Spleen (tissue), 13 donors: ENCODE measurements at places on chromosomes 7 and 10.

- no peak for DNase-seq
Observed at GRCh38 chr10:24219963-24220362, 11.0 kb downstream of the KIAA1217 start.

- peak; percentile 52 for DNase-seq
Observed at GRCh38 chr7:47371317-47371716, 210.6 kb downstream of the TNS3 start.

DNA sequence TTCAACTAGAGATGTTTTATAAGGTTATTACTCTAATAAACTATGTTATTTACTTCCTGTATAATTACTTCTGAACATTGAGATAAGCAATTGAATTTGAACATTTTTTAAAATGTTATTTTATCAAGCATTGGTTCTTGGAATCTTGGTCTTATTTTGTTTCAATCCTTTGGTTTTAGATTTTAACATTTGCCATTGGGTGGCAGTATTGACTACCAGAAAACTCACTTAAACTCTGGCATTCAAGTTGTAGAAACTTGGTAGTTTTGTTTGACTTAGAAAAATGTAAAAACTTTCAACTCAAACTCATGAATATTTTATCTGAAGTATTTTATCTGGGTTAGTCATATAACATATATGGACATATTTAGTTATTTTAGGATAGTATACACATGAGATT, 48.1 kb downstream of the ATRNL1 start:
- no peak for DNase-seq

DNA sequence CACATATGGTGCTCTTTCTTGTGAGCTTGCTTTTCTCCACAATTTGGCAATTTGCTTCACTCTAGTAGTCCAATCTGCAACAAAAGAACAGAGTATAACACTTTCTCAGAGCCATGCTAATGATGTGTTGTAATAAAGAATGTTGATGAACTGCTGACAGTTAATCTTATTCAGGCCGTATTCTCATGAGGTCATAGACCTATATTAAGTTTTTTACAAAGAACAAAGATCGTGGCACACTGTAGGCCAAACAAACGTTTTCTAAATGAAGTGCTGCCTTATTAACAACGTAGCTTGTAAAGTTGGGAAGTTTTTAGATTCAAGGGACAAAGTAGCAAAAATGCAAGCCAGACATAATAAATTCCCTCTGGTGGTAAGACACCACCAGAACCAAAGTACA, 160.1 kb downstream of the GALNT11 start:
- no peak for DNase-seq

GRCh38 chr7:50793120-50793946, 10.6 kb upstream of the GRB10 start:
- DNase-seq, result peak; percentile 90

DNA sequence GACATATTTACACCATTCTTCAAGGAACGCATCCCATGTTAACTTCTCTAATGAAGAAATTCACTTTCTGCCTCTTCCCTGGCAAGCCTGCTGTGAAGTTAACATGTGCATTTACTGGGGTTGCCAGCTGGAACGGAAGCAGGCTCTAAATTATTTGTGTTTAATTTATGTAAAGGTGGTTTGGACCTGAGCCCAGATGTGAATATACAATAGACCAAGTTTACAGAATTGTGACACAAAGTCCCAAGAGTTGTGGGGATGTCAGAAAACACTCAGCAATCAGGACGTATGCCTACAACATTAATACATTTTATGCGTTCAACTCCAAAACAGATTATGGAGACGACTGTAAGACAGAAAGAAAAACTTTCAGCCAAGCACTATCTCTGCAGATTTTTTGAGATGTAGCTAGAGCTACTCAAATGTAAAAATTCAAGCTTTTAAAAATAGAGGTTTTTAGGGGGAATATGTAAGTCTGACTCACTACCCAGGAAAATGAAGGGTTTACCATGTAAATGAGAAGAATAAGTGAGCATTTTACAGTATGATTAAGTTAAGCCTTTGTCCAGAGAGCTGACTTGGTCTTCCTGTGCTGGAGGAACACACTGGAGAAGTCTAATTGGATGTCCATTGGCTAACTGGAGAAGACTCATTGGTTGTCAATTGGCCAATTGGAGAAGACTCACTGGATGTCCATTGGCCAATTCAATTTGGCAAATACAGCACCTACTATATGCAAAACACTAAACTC, 19.5 kb downstream of the NRP1 start:
- no peak for DNase-seq

GRCh38 chr7:140260352-140261104, 83.7 kb upstream of the KDM7A start:
- no peak for DNase-seq

GRCh38 chr7:55484834-55485233, 87.5 kb downstream of the VOPP1 start:
- DNase-seq, result no peak

DNA sequence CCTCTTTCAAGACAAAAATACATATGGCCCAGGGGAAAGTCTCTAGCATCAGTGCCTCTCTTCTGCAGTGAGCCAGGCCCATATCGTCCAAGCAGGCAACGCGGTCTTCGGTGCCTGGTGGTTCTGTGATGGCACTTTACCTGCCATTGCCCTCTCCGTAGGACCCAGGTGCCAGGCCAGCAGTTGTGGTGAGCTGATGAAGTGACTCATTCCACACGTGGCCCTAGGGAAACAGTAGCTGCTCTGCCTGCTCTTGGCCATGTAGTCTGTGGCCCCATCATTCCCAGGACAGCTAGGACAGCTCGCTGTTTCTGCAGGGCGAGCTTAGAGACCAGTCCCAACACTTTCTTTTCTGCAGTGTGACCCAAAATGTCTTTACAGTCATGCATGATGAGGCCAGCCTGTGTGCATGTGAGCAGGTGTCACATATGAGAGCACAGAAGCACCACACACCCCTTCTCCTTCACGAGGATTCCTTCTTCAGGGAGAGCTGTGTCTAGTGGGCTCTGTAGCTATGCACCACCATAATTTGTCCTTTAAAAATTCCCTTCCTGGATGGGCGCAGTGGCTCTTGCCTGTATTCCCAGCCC, 39.0 kb downstream of the SVIL start:
- no peak for DNase-seq

DNA sequence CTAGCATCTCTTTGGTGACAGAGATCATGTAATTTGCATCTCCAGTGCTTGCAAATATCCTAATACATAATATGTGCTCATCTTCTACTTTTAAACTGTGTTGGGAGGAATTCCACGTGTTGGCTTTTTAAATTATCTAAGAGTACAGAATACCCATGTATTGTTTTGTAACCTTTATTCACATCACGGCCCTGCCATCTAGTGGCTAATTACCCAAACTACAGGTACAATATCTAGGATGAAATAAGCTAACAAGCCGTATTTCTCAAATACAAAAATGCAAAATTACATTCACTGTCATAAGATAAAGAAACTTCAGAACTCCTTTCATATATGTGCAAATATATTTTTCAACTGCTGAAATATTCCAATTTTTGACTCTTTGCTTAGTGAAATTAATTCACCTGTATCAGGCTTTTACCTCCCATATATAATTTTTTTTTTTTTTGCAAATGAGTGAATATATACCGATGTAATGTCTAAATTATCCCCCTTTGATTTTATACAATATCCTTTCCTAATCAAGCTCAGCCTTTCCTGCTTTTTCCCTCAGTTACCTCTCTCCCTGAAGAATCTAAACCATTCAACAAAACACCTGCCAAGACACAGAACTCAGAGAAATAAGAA, 30.3 kb upstream of the LSM8 start:
- DNase-seq, result no peak

DNA sequence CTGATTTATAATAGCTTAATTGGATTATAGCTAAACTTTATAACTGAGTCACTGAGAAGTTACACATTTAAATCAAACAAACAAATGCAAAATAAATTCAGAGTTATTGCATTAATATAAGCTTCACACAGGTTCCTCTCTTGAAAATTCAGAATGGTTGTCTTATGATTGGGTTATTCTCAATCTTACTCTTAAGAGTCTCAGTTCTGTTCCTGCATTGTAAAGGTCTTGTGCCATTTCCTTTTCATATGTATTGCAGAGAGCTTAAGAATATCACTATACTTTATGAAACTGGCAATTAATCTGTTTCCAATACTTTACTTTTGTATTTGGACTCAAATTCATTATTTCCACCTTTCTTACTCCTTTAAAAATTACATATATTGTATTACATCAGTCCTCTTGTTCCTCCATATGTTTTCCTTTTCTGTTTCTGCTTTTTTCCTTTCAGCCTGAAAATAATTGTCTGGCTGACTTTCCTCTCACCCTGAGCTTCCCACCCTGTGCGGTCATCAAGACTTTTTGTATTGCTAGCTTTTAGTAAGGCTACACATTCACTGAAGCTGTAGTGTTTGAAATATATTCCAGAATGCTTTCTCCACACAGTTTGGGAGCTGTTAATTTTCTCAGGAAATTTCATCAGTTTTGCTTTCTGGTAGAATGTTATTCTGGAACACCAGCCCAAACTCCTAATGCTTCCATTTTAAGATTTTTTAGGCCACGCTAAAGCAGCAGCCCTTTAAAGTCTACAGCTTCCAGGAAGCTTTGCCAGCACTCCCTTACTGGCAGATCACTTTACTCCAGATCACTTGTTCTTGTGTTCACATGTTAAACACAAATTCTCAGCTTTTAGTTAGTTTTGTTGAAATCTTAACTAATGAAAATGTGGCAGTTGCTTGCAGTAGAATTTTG, 139.4 kb downstream of the KCND2 start:
- DNase-seq, result no peak

GRCh38 chr7:7693881-7694280, 24.5 kb downstream of the RPA3 start:
- DNase-seq, result no peak

GRCh38 chr10:66888237-66888636, 37.6 kb upstream of the LRRTM3 start:
- no peak for DNase-seq

DNA sequence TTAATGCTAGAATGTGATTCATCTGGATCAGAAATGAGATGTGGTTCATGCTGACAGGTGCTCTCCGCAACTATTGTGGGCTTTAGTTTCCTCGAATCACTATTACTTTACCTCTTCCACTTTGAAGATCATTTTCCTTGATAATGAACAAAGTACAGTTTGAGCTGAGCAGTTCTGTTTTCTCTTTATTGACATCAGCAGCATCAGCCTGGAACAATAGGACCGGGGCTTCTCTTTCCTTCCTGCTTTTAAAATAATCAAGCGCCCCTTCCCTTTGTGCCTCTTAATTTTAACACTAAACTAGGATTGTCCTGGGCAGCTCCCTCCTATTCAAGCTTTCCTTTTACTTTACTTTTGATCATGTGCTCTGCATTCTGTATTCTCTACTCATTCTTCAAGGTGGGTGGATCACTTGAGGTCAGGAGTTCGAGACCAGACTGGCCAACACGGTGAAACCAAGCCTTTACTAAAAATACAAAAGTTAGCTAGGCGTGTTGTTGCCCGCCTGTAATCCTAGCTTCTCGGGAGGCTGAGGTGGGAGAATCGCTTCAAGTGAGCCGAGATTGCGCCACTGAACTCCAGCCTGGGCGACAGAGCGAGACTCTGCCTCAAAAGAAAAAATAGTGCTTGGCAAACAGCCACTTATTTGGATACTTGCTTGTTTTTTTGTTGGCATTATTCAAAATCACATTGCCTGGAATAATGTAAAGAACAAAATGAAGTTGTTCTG, 67.0 kb upstream of the RHEB start:
- DNase-seq, result no peak

DNA sequence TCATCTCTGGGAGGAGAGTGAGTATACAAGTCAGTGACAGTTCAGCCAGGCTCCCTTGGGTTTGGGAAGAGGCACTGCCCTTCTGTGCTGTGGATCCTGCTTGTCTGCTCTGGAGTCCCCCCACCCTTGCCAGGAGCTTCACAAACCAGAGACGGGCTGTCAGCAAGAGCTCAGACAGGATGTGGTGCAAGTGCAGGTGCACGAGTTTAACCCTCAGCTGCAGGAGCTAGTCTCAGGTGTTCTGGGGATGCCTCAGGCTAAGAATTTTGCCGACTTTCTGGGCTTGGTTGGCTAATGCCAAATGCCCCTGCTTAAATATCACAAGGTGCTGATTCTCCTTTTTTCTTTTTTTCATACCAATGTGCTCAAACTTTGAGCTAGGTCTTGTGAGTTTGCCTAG, 22.3 kb downstream of the ZNF783 start:
- no peak for DNase-seq

DNA sequence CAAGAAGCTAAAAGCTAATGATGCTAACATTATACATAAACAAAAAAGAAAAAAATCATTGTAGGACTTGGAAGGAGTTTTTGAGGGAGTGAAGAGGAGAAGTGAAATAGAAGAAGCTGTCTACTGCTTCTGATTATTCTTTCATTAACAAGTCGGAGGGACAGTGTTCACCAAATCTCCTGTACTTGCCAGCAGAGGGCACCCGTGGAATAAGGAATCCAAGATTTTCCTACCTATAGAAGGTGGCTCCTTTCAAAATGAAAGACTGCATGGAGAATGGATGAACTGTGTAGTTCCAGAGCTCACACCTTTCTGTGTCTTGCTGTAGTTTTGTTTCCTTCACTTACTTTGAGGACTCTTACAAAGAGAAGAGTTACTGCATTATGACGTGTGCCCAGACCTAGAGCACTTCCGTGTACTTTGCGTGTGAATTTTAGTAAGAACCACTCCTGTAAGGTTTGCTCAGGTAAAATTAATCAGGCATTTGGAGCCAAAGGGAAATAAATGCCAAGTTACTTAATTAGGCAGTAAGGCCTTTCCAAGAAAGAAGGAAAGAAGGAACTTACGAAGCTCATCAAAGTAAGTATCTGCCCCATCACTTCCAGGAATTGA, 145.1 kb downstream of the SEMA3D start:
- DNase-seq, result peak; percentile 65

DNA sequence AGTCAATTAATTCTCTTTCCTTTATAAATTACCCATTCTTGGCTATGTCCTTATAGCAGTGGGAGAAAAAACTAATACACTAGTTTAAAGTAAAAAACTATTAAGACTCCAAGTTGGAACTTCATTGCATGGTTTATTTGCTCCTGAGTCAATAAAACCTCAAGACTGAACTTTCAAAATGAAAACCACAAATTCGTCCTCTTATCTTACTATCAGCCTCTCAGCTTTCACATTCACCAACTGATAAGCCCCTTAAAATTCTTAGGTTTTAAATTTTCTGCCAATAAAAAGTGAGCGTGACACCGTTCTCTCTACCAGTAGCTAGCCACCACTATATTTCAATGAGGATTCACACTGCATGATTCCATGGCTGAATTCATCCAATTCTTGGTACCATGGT, 346.4 kb upstream of the NPSR1 start:
- no peak for DNase-seq

GRCh38 chr7:94669773-94670495, 14.0 kb upstream of the SGCE start:
- DNase-seq, result no peak

- DNase-seq, result no peak
Observed at GRCh38 chr10:61958311-61958710, 56.8 kb downstream of the ARID5B start.
